ENCODE measurements at places on chromosomes 3 and 15.
A peak's percentile ranks its signal among the peaks of the same experiment; 100 is the strongest.

DNA sequence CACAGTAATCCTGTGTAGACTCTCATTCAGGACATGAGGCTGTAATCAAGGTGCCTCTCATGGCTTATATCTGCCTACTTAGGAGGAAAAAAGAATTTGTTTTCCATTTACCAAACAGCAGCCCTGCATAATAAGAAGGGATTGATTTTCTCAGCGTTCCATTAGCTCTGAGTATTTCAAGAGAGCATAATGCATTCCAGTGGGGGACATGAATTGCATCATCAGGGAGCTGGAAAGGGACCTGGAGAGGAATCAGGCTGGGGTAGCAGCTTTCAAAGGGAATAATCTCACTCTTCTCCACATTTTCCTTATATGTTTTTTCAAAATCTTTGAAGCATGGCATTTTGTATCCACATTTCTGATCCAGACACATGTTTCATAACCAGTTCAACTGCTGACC, 150.6 kb upstream of the ANKRD28 start:
- no peak for DNase-seq
- H3K27ac ChIP-seq = no peak overlapping the region
- no peaks in the 10 kb centered on the region for H3K4me1 ChIP-seq
- H3K27me3 ChIP-seq = peaks cover 2% of the 10 kb centered on the region

DNA sequence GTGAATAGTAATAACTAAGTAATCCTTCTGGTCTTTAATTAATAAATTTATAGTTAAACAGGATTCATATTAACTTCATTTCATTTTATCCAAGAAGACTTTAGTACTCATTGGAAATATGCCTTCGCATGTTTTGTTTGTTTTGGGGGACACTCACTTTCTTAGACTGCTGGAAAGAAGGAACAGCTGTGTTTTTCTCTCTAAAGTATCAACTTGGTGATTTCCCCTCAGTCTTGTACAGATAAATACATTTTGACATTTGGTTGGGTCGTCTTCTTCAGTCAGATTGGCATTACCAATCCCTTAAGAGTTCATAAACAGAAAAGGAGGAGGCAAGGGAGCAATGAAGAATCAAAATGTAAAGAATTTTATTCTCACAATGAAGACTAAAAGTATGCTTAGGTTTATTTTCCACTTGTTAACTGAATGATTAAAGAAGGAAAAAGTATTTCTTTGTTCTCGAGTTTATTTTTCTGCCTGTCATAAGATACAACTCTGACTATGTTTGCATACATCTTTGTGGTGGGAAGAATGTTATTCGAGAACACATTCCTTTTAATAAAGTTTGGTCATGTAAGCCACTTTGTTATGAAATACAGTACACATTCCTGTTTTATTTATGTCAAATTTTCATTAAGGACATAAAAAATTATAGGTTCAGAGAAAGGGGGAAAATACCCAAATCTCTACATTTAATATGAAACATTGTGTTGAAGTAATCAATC, 140.2 kb downstream of the GMNC start:
- no peak overlapping the region for H3K27ac ChIP-seq
- no peak for DNase-seq
- no peaks in the 10 kb centered on the region for H3K27me3 ChIP-seq
- no peaks in the 10 kb centered on the region for H3K4me1 ChIP-seq
- H3K4me3 ChIP-seq = no peak overlapping the region

GRCh38 chr3:8455526-8456411, 45.9 kb upstream of the LMCD1 start:
- no peak overlapping the region for H3K4me3 ChIP-seq
- DNase-seq = no peak
- no peaks in the 10 kb centered on the region for H3K27me3 ChIP-seq
- peaks cover 19% of the 10 kb centered on the region for H3K4me1 ChIP-seq
- H3K27ac ChIP-seq = no peak overlapping the region
- H3K36me3 ChIP-seq = no peaks in the 10 kb centered on the region

- H3K27ac ChIP-seq = no peak overlapping the region
- no peak overlapping the region for H3K4me3 ChIP-seq
- peaks cover 12% of the 10 kb centered on the region for H3K4me1 ChIP-seq
- no peaks in the 10 kb centered on the region for H3K27me3 ChIP-seq
- H3K36me3 ChIP-seq = no peaks in the 10 kb centered on the region
Measured at GRCh38 chr3:39290255-39290654, 10.4 kb upstream of the CX3CR1 start.

GRCh38 chr3:129944709-129945108, 29.8 kb upstream of the TRH start:
- H3K27ac ChIP-seq = no peak overlapping the region
- no peaks in the 10 kb centered on the region for H3K36me3 ChIP-seq
- no peak for DNase-seq
- no peak overlapping the region for H3K4me3 ChIP-seq
- peaks cover 4% of the 10 kb centered on the region for H3K4me1 ChIP-seq

- DNase-seq = no peak
- peaks cover 10% of the 10 kb centered on the region for H3K4me1 ChIP-seq
- H3K4me3 ChIP-seq = no peak overlapping the region
- H3K36me3 ChIP-seq = no peaks in the 10 kb centered on the region
- H3K27me3 ChIP-seq = peaks cover 5% of the 10 kb centered on the region
Measured at GRCh38 chr3:126508564-126508964, 9.0 kb downstream of the UROC1 start.

DNA sequence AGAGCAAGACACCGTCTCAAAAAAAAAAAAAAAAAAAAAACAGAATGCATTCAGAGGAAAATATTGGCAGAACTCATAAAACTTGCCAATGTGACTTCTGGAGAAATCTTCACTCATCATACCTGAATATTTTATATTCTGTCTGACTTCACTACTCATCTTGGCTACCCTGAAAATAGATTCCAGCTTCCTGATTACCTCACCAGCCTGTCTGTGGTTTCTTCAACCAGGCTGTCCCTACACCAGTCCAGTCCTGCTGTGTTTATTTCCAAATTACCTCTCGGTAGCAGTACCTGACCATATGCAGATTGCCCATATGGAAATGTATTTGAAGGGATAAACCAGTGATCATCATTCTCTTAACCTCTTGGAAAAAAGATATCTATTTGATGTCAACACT, 9.3 kb upstream of the P3H2 start:
- no peak for DNase-seq
- H3K36me3 ChIP-seq = no peaks in the 10 kb centered on the region
- H3K27ac ChIP-seq = no peak overlapping the region
- no peak overlapping the region for H3K4me3 ChIP-seq
- H3K4me1 ChIP-seq = peaks cover 6% of the 10 kb centered on the region

- H3K4me1 ChIP-seq = peaks cover 12% of the 10 kb centered on the region
- DNase-seq = no peak
- no peaks in the 10 kb centered on the region for H3K27me3 ChIP-seq
- H3K36me3 ChIP-seq = no peaks in the 10 kb centered on the region
Measured at GRCh38 chr3:132870541-132870940, 148.3 kb upstream of the NPHP3 start.

- H3K4me3 ChIP-seq = no peak overlapping the region
- H3K27ac ChIP-seq = peak overlapping the region; percentile 94
- no peaks in the 10 kb centered on the region for H3K27me3 ChIP-seq
Measured at GRCh38 chr3:66693461-66694031, 192.7 kb upstream of the LRIG1 start.

DNA sequence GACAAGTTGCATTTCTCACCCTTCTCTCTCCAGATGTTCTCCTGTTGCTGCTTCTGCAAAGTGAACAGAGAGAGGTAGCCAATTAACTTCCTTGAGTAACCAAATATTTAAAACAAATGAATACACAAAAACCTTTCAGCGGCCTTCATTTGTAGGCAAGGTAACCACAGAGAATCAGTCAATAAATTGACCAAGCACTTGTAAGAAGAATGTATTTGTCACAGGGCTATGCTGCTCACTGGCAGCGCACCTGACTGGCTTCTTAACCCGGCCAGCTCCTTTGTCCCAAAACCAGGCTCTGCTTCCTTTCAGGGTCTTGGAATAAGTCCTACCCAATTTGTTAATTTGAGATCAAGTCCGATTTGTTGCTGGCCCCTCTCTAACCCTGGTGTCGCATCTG, 43.5 kb upstream of the STXBP5L start:
- H3K4me1 ChIP-seq = no peaks in the 10 kb centered on the region
- H3K4me3 ChIP-seq = no peak overlapping the region
- no peaks in the 10 kb centered on the region for H3K36me3 ChIP-seq
- no peak overlapping the region for H3K27ac ChIP-seq

Measured in neural crest cell (in vitro differentiated cells).